ENCODE measurements at places on chromosomes 3 and 15.

DNA sequence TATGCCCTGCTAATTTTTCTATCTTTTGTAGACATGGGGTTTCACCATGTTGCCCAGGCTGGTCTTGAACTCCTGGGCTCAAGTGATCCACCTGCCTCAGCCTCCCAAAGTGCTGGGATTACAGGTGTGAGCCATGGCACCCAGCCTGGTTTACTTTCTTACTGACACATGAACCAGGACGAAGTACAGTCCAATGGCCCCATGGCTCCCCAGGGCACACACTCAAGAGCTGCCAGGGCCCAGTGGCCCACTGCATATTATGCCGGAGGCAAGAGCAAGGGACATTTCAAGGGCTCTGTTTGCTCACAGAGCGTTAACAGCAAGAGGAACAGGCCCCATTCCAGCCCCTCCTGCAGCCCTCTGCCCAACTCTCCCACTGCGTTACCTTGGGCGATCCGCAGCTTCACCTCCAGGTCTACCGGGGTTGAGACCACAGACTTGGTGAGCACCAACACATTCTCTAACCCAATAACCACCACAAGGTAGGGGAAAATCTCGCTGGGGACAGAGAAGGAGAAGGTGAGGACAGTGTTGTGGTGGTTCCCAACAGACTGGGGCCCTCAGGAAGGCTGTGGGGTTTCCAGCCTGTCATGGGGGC lies 42.8 kb downstream of the PTPN23 start:
- no peak for DNase-seq

DNA sequence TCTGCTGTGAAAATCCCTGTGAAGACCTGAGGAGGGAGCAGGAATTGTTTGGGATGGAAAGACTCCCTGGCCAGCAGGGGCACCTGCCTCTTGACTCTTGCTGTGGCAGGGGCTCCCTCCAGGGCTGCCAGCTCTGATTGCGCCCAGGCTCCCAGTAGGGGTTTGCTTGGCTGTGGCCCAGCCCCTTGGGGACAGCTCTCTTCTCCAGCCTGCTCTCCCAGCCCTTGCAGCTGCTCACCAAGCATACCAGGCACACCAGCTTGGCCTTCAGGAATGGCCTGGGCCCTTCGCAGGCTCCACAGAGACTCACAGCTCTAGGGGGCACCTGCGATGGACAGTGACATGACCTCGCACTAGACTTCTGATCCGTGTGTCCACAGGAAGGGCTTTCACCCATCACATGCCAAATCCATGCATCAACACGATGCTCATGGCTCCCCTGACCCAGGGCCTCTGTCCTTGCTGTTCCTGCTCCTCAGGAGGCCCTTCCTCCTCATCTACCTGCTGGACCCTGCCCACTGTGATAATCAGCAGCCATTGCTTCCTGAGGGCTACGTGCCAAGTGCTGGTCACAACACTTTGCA lies 61.8 kb downstream of the SCN5A start:
- DNase-seq, result no peak

DNA sequence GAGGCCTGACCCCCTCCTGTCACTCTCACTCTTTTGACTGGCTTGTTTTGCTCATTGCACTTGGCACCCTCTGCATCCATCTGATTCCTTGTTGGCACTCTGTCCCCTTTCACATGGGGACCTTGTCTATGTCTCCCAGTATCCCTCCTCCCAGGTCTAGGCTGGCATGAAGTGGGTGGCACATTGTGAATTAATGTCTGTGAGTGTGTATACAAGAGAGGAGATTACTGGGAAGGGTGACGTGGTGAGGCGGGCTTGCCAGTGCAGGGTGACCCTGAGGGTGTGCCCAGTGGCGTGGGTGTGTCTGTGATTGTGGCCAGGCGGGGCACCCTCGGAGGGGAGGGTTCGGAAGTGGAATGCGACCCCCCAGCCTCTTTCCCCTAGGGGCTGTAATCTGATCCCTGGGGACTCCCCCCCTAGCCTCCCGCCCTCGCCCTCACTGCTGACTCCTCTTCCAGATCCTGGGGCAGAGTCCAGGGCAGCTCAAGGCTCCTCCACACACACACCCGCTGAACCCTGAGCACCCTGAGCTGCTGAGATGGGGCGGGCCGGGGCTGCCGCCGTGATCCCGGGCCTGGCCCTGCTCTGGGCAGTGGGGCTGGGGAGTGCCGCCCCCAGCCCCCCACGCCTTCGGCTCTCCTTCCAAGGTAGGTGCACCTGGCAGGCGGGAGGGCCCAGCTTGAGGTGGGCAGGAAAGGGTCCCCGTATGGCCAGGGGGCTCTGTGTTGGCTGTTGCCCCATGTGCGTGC lies at the start of gene SEMA3B:
Gene SEMA3B (plus strand): TSS at position 445 of the 749 bp plus-strand sequence. CDS start 94 bp downstream, at position 539.
- no peak for DNase-seq

DNA sequence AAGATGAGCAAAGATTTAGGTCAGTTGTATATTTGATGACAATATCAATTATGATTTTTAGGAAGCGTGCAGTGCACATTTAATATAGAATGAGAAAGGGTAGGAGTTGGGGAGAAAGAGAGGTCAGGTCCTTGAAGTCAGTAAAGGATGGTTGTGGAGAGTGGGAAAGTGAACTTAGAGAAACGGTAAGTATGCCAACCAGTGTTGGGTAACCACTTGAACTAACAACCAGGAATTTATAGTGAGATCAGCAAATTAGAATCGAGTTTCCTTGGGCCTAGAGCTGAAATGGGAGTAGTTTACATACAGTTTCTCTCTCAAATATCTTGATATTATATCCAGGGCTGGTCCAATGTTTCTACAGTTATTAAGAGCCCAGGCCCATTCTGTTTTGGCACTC lies 188.5 kb upstream of the RBMS3 start:
- no peak for DNase-seq

- no peak for DNase-seq
Measured at GRCh38 chr15:84715441-84716035, 401 bp downstream of the SEC11A start.

GRCh38 chr3:11203961-11204360 lies 49.7 kb downstream of the HRH1 start:
- no peak for DNase-seq

GRCh38 chr15:60408463-60408981 lies 10.7 kb upstream of the ANXA2 start:
- DNase-seq, result no peak

DNA sequence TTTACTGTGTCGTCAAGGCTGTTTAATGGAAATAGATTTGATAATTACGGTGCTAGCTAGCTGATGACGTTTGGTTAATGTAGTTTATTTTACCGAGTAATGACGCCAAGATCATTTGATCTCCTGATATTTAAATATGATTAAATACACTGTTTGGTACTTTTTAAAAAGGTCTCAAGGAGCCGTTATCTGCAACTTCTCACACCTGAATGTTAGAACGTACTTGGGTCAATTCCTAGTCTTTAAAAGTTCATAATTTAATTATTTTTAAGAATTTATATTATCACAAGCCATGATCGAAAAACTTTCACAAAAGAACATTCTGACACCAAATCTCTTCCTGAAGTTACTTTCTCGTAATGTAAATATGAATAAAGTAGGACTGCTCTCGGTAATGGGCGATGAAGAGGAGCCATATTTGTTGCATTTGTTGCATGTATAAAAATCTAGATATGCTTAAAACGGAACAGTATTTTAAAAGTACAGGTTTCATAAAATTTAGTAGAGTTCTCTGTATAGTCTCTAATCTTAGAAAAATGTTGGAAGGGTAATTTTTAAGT lies 16.2 kb upstream of the CHD2 start:
- no peak for DNase-seq

GRCh38 chr3:143970773-143971358 lies 757 bp upstream of the DIPK2A start:
- peak; percentile 80 for DNase-seq

DNA sequence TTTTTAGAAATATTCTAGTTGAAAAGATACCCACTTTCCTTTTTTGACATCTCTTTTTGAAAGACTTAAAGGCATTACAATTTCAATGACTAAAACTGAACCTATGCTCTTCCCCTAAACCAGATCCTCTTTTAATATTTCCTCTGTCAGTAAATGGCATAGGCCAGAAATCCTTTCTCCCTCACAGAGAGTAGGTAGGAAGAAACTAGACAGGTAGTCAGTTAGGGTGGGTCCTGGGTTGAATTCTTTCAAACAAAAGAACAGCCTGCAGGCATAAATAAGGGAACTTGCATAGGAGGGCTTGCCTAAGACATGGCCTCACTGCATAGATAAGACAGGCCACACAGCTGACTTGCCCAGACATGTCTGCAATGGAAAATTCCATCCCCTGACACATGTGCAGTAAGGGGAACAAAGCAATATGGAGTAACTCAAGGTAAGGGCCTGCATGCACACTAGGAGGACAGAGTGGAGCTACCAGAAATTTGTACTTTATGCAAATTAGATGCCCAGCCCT lies 23.1 kb downstream of the PLSCR5 start:
- no peak for DNase-seq

GRCh38 chr3:16369276-16369675 lies 104.3 kb downstream of the OXNAD1 start:
- no peak for DNase-seq

DNA sequence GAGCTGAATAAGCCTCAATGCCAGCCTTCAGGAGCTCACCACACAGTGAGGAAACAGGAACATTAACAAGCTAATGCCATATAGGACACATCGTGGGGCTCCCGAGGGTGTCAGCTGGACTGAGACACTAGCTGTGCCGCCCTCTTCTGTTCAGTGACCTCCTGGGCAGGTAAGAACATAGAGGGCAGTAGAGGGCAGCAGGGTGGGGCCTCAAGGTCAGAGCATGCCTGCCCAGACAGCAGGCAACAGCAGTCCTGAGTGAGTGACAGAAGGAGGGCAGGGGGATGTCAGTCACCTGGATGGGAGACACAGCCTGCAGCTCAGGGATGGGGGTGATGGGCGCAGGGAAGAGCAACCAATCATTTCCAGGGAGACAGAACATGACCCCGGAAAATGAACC lies 15.5 kb downstream of the NTRK3 start:
- no peak for DNase-seq

DNA sequence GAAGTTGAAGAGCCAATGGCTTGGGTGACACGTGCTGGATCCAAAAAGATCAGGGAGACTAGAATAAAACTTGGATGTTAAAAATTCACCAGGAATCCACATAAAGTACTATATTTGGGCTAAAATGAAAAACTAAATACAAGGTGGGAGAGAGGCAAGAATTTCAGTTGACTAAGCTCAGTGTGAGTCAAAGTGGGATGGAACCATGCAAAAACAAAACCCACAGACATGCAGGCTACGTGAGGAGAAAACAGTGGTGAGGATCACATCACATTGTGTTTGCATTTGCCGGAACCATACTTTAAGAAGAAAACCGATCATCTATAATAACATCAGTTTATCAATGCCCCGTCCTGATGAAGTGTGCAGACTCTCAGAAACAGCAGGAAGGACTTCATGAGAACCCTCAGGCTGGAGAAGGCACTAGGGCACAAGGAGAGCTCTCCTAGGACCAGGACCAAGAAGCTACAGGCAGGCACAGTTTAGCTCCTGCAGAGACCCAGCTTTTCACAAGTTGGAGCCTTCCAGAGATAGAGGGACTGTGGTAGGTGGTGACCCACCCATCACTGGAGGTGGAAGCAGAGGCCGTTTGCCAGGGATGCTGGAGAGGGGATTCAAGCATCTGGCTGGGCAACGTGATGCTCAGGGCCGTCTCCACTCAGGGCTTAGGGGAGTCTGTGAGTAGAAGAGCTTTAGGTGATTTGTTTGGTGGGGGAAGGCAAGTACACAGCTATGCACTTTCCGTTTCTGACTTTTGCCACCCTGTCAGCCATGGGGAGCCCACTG lies 29.0 kb upstream of the NR2E3 start:
- DNase-seq, result no peak

DNA sequence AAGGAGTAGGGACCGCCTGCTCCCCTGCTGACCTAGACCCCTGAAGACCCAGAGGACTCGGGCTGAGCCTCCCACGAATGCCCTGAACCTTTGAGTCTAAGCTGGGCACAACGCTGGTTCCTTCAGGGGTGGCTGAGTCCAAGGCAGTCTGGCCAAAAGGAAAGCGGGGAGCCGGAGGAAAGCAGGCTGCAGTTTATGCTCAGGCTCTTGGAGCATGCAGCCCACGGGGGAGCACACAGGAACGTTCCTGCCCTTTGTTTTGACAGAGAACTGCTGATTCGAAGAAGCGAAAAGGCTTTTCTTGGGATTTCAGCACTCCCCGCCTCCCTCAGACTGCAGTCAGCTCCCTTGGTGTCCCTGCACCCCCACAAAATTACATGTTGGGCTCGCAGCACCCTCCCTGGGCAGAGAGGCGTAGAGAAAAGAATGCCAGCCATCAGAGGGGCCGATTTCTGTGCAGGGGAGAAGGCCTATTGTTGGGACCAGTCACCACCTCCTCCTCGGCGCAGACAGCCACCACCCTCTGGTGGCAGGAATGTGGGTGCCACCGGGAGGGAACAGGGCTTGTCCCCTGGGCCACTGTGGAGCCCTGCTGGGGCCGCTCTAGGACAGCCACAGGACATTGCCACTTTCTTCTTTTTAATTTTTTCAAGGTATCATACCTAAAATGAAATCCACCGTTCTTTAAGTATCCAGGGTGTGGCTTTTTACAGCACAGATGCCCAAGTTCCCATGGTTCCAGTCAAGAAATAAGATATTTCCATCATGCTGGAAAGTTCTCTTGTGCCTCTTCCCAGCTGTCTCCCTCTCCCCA lies 72.2 kb downstream of the SMAD6 start:
- peak; percentile 85 for DNase-seq

DNA sequence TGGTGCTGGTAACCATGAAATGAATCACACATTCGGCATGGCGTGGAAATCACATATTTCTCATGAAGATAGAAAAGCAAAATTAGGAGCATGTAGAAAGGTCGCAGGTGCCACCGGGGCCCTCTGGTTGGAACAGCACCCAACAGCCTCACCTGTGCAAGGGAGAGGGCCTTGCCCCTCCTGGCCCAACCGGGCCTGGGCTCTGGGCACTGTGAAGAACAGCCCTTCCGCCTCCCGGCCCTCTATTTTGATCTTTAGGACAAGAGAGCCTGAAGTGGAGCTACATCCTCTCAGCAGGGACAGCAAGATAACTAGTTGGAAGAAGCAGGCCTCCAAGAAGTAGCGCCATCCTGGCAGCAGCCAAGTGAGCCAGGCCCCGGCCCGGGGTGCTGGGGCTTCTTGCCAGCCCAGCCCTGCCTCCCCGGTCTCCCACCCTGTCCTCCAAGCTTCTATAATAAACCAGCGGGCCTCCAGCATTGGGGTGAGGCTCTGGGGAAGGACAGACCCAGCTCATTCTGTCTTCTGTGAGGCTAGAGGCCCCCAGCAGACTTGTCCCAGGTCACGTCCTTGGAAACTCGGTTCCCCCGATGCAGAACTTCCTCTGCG lies 46.1 kb upstream of the FGD5 start:
- DNase-seq, result no peak

- no peak for DNase-seq
Measured at GRCh38 chr3:126970101-126970500, 12.8 kb upstream of the PLXNA1 start.

DNA sequence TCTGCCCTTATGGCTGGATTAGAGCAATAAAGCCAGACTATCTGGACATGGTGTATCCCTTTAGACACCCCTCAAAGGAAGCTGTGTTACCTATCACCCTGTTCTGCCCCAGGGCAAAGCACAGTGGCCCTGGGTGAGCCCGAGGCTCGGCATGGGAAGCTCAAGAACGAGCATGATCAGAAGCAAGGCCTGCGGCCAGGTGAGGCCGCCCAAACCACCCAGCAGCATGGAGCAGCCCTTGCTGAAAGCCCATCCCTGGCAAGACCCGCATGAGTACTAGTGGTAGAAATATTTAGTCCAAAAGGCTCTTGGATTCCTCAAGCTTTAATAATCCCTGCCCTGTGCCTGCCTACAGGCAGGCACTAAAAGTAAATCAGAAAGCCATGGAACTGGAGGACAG lies 261.1 kb downstream of the MEX3B start:
- no peak for DNase-seq

- DNase-seq, result no peak
Measured at GRCh38 chr15:93706495-93707292, 524.7 kb upstream of the MCTP2 start.

- DNase-seq, result no peak
Measured at GRCh38 chr15:25931851-25932250, 68.7 kb upstream of the ATP10A start.
